ENCODE measurements at places on chromosomes 7 and 10.
A peak's percentile ranks its signal among the peaks of the same experiment; 100 is the strongest.

GRCh38 chr7:5082806-5083205 lies 37.1 kb downstream of the RBAK start:
- DNase-seq: no peak

GRCh38 chr10:4382811-4383210 lies 443.2 kb upstream of the AKR1E2 start:
- no peak for DNase-seq

DNA sequence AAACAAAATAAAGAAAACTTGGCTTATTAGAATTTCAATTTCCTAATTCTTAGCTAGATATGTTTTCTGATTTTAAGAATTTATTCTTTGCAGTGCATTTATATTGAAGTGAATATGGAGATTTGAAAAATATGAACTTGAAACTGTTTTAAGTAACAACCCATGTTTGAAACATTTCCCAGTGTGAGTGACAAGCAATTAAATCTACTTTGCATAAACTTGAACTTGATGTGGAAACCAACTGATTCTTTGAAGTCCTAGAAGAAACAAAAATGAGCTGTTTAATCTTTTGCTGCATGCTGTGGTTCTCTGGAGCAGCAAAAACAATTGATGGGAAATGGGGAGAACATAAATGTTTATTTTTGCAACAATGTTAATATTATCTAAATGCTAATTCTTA lies 430.2 kb downstream of the ARL4A start:
- DNase-seq: no peak

DNA sequence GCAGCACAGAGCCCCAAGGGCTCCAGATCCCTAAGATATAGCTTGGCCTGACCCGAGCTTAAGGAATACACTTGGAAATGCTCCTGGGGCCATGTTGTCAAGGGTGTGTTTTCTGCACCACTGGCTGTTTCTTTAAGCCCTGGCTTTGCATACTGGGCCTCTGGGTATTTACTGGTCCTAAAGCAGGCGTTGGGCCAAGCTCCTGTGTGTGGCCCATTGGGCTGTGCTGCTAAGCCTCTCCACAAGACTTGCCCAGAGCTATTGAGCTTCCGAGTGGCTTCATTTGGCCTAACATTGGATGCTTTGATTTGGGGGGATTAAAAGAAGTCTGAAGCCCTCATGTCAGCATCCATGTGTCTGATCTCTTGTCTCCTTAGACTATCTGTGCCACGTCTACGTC lies 5.2 kb downstream of the YKT6 start:
- DNase-seq: no peak

GRCh38 chr7:90655566-90655965 lies 59.4 kb downstream of the CDK14 start:
- no peak for DNase-seq

DNA sequence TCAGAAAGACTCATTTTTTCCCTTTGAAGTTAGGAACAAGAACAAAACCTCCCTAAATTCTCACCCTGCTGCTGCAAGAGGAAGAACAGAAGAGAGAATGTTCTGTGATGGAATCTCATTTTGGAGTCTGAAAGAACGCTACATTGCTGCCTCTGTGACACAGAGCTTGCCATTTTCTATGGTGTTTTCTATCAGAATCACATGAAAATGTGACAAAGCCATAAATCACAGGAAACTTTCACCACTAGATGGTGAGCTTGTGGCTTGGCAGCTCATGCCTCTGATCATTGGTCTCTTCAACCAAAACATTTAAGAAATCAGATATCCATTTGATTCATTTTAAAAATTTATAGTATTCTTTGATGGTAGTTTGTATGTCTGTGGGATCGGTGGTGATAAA lies 82.9 kb downstream of the CADPS2 start:
- no peak for DNase-seq

DNA sequence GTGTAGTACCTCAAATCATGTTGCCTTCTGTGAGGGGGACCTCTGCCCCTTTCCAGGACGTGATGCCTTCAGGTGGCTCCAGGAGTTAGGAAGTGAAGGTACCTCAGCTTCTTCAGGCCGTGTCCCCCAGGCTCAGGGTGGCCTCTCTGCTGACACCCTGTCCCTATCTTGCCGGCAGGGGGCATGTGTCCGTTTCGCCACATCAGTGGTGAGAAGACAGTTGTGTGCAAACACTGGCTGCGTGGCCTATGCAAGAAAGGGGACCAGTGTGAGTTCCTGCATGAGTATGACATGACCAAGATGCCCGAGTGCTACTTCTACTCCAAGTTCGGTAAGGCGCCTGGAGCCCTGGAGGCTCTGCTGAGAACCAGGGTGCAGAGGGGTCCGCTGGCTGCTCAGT lies 9.2 kb downstream of the CPSF4 start:
- no peak for DNase-seq

GRCh38 chr7:39458061-39458745 lies 108.0 kb upstream of the YAE1 start:
- no peak for DNase-seq

- DNase-seq: no peak
Observed at GRCh38 chr10:79923669-79924068, 25.2 kb downstream of the SFTPD start.

DNA sequence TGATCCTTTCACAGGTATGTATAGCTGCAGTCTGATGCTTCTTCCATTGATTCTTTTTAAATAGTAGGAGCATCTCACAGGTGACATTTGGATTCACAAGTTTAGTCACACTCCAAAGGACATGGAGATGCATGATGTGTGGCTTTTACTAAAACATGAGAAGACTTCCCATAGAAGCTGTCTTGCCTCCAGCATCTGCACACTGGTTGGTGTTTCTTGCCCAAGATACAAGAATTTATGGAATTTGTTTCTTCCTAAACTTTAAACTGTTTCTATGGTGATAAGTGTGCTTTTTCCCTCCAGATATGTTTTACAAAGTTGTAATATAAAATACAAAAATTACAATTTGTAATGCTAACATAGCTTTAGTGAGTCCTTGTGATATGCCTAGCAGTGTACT lies 24.2 kb downstream of the ADIRF start:
- DNase-seq: no peak

GRCh38 chr7:35705932-35706461 lies 11.1 kb upstream of the HERPUD2 start:
- DNase-seq: no peak

- no peak for DNase-seq
Observed at GRCh38 chr10:102066399-102067088, 1.4 kb downstream of the HPS6 start.

DNA sequence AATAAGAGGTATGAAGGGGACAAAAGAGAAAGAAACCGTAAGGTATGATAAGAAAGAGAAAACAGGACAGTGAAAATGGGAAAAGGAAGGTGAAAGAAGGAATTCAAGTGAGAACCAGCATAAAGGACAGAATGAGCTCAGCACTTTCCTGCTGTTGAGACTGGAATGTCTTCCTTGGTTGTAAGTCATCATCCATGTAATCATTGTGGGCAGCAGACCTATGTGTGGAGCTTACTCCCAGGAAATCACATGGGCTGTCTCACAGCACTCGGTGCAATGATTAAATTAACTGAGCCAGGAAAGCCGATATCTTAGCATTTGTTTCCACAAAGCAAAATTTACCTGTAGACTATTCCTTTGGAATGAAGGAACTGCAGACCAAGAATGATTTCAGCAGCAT lies 118.1 kb downstream of the PRKCQ start:
- no peak for DNase-seq

- no peak for DNase-seq
Observed at GRCh38 chr7:40015790-40016296, 65.8 kb downstream of the CDK13 start.

DNA sequence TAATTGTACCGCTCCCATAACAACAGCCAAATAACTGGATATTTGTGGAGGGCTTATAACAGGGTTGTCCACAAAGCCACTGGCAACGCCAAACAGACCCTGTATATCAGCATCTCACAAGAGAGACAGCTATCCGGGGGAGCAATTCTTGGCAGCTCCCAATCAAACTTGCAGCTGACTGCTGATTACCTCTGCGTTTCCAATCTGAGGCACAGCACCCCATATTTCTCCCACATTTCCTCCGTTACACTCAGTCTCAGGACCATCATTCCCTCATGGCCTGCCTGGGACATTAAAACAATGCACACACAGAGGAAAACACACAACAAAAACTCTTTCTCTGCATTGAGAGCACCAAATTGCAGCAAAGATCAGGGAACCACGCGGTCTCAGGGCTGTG lies 67.8 kb upstream of the SDK1 start:
- no peak for DNase-seq

- DNase-seq: no peak
Observed at GRCh38 chr7:73966062-73966940, 61.7 kb upstream of the ELN start.

GRCh38 chr7:151694828-151695580 lies 175.3 kb upstream of the RHEB start:
- peak; percentile 67 for DNase-seq

GRCh38 chr10:75967491-75967890 lies 536.1 kb downstream of the LRMDA start:
- DNase-seq: no peak

- DNase-seq: no peak
Observed at GRCh38 chr7:28405662-28406061, 6.7 kb upstream of the CREB5 start.

- no peak for DNase-seq
Observed at GRCh38 chr10:4306871-4307270, 519.1 kb upstream of the AKR1E2 start.

- no peak for DNase-seq
Observed at GRCh38 chr10:116088985-116089384, 184.0 kb downstream of the GFRA1 start.

DNA sequence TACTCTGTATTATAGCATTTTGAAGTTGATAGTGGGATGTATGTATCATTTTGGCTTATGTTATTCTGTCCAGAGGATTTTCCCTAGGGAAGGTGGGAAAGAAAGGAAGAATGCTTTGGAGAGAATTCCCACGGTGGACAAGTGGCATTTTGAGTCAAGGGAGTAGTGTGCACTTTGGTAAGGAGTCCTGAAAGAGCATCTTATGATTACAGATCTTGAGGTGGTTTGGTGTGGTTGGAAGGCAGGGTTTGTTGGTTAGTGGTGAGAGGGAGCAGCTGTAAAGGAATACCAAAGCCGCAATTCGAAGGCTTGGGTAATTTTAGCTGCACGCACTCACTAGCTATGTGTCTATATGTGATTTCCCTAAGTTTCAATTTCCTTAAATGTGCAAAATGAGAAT lies 16.1 kb downstream of the CCSER2 start:
- DNase-seq: no peak

DNA sequence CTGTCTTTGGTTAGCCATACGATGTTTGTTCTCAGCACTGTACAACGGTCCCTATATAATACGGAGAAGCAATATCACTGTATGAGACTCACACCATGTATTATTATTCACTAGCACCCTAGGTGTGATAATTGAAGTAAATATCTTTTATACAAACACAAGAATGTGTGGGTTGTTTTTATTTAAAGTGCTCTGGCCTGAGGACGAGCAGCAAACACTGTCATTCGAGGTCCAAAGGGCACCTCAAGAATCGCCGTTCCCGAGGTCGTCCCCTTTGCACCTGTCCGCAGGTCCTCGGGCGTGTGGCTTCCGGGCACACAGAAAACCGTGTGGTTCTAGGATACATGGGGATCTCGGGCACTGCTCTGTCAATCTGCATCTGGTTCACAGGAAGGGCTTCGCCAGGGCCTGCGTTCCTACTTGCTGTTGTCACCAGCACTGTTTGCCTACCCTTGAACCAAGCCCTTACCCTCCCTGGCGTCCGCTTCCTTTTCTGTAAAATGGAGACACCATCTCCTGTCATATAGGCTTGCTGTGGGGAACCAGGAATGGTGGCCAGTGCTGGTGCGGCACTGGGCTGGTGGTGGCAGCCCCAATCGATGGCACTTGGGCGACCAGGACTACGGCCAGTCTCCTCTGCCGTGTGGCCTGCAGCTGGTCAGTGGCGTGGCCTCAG lies 28.5 kb upstream of the SH2B2 start:
- no peak for DNase-seq

GRCh38 chr10:35011771-35012191 lies 78.4 kb downstream of the CUL2 start:
- DNase-seq: no peak

DNA sequence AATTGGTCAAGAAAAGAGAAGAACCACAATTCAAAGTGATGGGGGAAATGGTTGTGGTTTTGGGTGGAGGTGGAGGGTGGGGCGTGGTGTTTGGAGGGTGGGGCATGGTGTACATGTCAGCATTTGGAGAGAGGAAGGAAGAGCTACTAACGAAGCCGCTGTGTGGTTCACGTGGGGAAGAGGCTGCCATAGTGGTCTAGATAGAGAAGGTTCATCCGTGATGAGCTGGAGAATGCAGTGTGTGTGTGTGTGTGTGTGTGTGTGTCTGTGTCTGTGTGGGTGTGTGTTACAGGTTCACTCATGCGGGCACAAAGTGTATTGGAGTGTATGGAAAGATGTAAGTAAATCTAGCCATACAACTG lies 6.1 kb upstream of the VCL start:
- no peak for DNase-seq

- no peak for DNase-seq
Observed at GRCh38 chr7:148485618-148486017, 104.9 kb upstream of the C7orf33 start.

DNA sequence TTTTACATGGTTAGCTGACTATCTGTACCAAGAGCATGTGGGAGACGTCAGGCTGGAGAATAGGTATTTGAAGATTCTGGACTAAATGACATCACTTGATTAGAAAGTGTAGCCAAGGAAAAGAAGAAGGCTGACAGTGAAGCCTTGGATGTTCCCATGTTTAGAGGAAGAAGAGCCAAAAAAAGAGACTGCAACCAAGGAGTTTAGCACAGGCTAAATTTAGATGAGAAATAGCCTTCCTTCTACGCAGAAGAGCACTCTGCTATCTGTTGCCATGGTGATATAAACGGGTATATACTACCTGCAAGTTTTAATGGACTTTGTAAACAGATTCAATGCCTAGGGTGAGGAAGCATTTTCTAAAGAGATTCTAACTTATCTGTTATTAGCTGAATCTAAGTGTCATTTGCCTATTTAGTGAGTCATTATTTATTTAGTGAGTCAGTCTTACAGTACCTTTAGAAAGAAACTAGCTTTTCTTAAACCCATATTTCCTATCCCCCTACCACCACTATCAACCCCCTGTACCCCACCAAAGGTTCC lies 69.8 kb downstream of the CDK6 start:
- no peak for DNase-seq

- DNase-seq: no peak
Observed at GRCh38 chr7:27239387-27240014, 3.1 kb upstream of the EVX1 start.

GRCh38 chr10:95793401-95794045 lies 37.6 kb downstream of the ENTPD1 start:
- no peak for DNase-seq

GRCh38 chr7:155864271-155864985 lies 52.2 kb upstream of the SHH start:
- DNase-seq: no peak

DNA sequence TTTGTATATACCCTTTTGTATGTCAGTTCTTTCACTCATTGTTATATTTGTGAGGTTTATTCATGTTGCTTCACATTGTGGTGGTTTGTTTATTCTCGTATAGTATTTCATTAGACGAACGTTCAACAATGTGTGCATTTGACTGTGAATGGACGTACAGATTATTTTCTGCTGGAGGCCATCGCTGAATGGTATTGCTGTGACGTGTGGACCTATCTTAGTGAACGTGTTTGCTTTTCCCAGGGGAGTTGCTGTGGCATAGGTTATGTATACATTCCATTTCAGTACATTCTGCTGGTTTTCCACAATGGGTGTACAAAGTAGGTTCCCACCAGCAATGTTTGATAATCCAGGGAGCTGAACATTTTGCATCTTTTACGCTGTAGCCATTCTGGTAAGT lies 31.1 kb upstream of the PLEKHS1 start:
- DNase-seq: no peak

GRCh38 chr10:11716686-11717085 lies 25.5 kb upstream of the ECHDC3 start:
- no peak for DNase-seq

GRCh38 chr10:92068900-92069299 lies 145.3 kb downstream of the BTAF1 start:
- no peak for DNase-seq

Measured in NCI-H2081 treated with DMSO at 0.1 percent for 48 hours (cell line).